ENCODE measurements at places on chromosomes 7 and 10. TPM values are rescaled to one million over a fixed set of nuclear protein-coding genes. Genes with fewer than 3 reads are reported as not detected.

The MMP21 gene
- total RNA-seq = not detected

The ICA1 gene
- 0.57 TPM for total RNA-seq

The KAZALD1 gene
- 0.57 TPM for total RNA-seq

The CELF2 gene
- 119 TPM for total RNA-seq

The PRKCQ gene
- total RNA-seq = 32.9 TPM
